ENCODE measurements at places on chromosomes 2 and 18.

- DNase-seq: no peak
Observed at GRCh38 chr2:214450118-214450894, 39.5 kb downstream of the VWC2L start.

- no peak for DNase-seq
Observed at GRCh38 chr2:167471332-167471731, 583.1 kb downstream of the XIRP2 start.

DNA sequence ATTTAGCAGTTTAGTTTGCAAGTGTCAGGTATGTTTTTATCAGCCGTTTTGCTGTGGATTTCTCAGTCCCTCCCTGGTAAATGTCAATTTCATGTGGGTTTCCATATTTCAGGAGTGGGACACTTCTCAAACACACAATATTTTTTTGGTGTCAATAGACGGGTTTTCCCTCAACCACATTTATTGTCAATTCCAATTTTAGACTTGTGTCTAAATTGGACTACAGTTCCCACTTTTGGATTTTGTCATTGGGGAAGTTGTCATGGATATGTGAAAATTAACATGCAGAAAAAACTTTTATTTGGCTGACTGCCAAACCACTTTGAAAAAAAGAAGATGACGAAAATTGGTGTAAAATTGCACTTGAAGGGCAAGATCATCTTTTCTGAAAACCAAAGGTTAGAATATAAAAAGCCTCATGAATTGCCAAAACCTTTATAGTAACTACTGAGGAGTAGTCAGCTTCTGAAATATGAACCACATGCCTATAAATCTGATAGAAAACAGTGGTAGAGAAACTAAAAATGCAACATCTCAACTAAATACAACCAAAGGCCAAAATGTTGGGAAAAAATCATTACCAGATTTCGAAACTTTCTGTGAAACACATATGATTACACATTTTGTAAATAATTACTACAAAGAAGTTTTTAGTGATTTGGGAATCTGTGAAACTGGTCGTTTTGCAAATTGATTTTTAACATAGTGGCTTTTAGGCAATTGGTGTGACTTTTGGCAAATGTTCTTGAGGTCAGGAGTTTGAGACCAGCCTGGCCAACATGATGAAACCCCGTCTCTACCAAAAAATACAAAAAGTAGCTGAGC, 106.4 kb downstream of the BCL2L11 start:
- no peak for DNase-seq

- no peak for DNase-seq
Observed at GRCh38 chr2:130911482-130911881, 74.8 kb downstream of the ARHGEF4 start.

DNA sequence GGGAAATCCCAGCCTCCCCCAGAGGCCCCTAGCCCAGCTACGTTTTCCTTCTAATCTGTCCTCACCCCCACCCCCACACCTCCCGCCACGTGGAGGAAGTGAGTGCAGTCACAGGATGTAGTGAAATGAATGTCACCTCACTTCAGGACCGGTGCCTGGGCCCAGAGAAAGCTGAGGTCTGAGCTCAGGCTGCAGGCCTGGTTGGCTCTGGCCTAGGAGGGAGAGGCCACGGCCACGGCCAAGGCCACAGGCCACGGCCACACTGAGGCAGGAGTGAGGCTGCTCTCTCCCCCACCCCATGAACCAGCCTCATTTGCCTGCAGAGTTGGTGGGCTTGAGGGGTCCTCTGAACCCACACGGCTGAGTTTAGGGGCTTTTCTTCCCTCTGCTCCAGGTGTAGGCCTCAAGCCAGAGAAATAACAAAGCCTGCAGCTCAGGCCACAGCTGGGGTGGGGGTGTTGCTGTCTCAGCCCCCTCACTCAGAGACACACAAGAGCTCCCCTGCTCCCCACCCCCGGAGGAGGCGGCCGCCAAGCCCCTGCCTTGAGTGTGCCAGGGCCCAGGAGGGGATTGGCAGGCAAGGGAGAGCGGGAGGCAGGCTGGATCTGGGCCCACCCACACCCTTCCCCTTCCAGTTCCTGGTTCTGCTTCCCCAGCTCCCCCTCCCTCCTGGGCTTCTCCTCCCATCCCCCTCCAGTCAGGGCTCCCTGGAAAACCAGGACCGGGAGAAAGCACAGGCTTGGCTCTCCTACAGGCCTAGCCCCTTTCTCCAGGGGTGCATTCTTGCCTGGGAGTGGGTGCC, 27.0 kb downstream of the DNMT3A start:
- no peak for DNase-seq

DNA sequence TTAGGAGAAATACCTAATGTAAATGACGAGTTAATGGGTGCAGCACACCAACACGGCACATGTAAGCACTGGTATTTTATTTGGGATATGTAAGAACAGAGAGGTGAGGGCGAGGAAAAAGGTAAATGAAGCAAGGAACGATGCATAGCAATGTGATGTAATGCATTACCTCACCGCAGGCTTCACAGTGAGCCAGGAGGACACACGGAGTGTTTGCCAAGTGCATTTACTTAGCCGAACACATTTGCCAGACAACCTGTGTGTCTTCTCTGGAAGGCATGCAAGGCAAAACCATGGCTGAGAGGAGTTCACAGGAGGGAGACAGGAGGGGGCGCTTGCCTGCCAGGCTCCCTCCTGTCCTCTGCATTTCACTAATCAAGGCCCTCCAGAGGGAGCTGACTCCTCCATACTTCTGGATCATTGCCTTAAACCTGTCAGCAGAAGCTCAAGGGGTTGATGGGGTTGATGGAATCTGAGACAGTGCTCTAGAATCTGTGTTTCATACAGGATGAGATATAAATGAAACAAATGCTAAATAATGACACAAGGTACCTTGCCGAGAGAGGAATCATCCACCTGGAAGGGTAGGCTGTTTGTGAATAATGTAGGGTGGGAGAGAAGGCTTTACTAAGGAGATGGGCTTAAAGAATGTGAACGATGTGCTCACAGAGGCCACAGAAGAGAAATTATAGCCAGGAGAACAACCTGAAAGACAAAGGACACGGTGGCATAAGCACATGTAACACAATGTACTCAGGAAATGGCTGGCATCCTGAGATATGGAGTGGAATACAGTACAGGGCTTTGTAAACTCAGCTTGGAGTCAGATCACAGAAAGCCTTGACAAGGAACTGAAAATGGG, 9.1 kb upstream of the TPRKB start:
- no peak for DNase-seq

DNA sequence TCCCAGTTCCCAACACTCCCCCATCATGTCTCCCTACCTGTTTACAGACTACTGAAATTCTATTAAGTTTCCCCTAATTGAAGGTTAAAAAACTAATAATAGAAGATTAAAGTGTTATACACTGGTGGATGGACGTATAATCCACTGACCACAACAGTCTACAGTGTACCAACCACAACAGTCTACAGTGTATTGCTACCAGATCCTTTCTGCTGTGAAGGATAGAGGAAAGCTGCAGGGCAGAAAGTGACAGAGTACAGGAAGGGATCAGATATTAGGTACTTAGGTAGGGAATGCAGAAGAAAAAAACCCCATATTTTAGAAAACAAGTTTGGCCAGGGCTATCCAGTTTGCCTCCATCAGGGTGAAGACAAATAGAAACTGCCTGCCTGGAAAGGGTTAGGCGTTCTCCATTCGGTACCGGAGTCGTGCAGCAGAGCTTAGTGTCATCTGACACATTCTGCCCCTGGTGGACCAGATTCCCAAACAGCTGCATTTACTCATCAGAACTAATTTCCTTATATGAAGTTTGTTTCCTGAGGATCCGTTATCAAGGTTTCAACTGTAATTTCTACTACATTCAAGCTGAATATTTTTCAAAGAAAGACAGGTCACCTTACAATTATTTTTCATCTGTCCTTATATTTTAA, 49.9 kb downstream of the KLF7 start:
- DNase-seq: no peak

DNA sequence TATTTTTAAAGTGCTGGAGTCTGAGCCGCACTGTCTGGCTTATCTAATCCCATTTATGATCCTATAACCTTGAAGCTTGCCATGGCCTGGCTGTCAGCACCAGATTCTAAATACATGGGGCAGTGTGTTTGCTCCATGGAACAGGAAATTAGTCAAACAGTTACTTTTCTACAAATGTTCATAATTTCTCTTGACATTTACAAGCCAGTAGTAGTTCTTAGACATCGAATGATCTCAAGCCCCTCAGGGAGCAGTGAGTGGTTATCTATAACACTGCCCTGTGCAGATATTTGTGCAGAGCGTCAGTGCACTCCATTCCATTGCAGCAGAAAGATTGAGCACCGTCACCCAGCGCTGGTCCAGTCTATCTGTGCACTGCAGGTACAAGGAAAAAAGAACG, 205.2 kb downstream of the AGPS start:
- no peak for DNase-seq

GRCh38 chr2:160331258-160332025, 131.4 kb upstream of the ITGB6 start:
- DNase-seq: no peak

- no peak for DNase-seq
Observed at GRCh38 chr18:54828986-54829385, 709 bp downstream of the RAB27B start.

DNA sequence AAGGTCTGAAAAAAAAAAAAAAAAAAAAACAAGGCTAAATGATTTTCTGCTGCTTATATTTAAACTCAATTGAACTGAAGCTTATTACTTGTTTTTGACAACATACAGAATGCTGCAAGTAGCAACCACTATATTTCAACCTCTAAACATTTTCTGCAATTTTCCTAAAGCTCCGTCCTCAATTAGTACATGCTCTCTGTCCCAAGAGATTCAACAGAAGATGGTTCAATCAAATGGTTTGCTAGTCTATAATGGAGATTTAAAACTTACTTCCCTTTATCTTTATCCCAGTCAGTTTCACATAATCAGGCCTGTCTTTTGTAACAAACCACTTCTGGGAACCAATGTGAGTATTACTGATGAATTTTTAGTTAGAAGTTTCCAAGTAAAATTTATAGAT, 485.1 kb upstream of the CDH7 start:
- DNase-seq: no peak

All from 8988T (cell line).